ENCODE measurements at places on chromosomes 1 and 21. TPM values are rescaled to one million over a fixed set of nuclear protein-coding genes. Genes with fewer than 3 reads are reported as not detected.

Gene LRRC38
- 0.87 TPM for total RNA-seq

Gene CLIC6
- 11.6 TPM for total RNA-seq

Gene TRIM17
- total RNA-seq: 0.63 TPM

Gene OR6K3
- not detected for total RNA-seq

Gene RCAN3
- 7.6 TPM for total RNA-seq

Gene GNG4
- total RNA-seq: 6.3 TPM

Gene GPR3
- not detected for total RNA-seq

Gene CLCA4
- total RNA-seq: not detected

Gene TAS1R3
- total RNA-seq: 0.39 TPM

Gene SLC25A33
- total RNA-seq: 10.2 TPM

DNA sequence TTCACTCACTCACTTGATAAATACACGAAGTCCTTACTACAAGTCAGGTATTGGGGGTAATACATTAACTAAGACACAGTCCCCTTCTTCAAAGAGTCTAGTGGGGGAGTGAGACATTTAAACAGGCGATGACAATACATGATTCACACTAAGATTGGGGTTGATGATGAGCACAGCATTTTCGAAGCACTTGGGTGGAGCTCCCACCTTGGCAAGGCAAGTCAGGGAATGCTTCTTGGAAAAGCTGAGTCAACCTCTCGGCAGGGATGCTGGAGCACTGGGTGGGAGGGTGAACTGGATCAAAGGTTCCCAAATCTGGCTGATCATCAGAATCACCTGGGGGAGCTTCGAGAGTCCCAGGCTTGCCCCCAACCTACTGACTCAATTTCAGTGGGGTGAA, 57.9 kb upstream of the ENAH start:
- H3K27ac ChIP-seq: no peak overlapping the region
- DNase-seq: no peak
- no peak overlapping the region for H3K4me3 ChIP-seq
- no peaks in the 10 kb centered on the region for H3K4me1 ChIP-seq

DNA sequence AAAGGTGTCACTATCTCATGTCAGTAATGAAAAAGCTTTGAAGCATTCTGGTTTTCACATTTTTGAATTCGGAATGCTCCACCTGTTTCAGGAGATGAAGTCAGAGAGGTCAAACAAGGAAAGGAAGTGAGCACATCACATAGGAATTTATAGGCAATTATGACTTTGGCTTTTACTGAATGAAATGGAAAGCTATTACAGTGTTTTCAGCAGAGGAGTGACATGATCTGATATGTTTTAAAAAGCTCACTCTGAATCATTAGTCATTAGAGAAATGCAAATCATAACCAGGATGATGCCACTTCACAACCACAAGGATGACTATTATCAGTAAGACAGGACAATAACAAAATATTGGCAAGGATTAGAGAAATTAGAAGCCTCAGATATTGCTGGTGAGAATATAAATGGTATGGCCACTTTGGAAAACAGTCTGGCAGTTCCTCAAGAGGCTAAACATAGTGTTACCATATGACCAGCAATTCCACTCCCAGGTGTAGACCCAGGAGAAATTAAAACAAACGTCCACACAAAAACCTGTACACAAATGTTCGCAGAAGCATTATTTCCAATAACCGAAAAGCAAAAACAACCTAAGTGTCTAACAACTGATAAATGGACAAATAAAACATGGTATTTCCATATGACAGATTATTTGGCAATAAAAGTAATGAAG, 7.5 kb downstream of the TAF1A start:
- H3K27me3 ChIP-seq: no peaks in the 10 kb centered on the region
- no peak for DNase-seq
- no peak overlapping the region for H3K4me3 ChIP-seq
- H3K27ac ChIP-seq: no peak overlapping the region
- no peaks in the 10 kb centered on the region for H3K36me3 ChIP-seq
- H3K4me1 ChIP-seq: no peaks in the 10 kb centered on the region

- H3K4me1 ChIP-seq: peaks cover 40% of the 10 kb centered on the region
- DNase-seq: peak; percentile 47
- H3K36me3 ChIP-seq: no peaks in the 10 kb centered on the region
- H3K4me3 ChIP-seq: peak within 1 kb of the TSS; percentile 72
These were observed at the start of gene NIBAN1 for GRCh38 chr1:184974056-184974836. TSS of gene NIBAN1 (minus strand) at chr1:184974508. CDS start at chr1:184974356, 152 bp downstream.

DNA sequence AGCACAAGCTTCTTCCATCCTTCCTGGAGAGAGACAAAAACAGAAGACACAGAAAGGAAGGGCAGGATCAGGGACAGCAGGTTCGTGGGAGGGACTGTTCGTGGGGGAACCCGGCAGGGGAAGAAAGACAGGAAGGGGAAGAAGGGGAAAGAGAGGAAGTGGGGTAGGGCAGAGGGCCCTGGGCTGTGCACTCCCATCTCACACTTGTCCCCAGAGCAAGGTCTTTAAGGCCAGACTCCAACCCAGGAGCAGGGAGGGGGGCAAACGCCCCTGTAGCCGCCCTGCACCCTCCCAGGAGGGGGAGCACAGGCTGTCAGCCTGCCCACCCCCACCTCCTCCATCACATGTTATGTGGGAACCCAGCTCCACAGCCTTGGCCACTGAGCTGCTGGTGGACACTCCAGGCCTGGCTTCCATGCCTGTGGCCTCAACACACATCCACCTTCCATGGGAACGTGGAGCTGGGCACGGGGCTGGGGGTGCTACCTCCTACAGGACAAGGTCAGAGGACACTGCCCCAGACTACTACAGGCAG, 9.3 kb downstream of the SLC19A1 start:
- no peaks in the 10 kb centered on the region for H3K27me3 ChIP-seq
- H3K27ac ChIP-seq: no peak overlapping the region
- no peak for DNase-seq
- H3K4me1 ChIP-seq: peaks cover 19% of the 10 kb centered on the region
- no peak overlapping the region for H3K4me3 ChIP-seq
- no peaks in the 10 kb centered on the region for H3K36me3 ChIP-seq

DNA sequence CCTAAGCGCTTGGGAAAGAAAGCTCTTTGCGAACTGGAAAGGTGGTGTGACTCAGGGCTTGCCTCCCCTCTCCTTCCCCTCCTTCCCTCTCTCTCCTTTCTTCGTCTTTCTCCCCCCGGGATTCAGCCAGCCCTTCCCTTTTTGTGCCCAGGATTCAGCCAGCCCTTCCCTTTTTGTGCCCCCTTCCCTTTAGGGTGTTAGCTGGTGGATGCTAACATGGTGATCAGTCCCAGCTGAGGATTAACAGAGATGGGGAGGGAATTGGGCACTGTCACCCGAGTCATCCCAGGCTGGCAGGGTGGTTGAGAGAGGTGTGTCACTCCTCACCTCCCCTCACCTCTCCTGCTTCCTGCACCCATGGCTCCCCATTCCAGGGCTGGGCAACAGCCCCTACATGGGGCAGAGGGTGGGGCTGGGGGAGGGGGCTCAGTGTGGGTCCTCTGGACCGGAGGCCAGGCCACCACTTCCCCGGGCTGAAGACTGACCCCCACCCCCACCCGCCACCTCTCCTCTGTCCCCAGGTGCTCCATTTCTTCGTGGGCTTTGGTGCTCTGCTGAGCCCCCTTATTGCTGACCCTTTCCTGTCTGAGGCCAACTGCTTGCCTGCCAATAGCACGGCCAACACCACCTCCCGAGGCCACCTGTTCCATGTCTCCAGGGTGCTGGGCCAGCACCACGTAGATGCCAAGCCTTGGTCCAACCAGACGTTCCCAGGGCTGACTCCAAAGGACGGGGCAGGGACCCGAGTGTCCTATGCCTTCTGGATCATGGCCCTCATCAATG, 51.5 kb downstream of the ELK4 start:
- H3K4me1 ChIP-seq: no peaks in the 10 kb centered on the region
- H3K27ac ChIP-seq: no peak overlapping the region
- no peak for DNase-seq
- H3K36me3 ChIP-seq: no peaks in the 10 kb centered on the region
- no peak overlapping the region for H3K4me3 ChIP-seq

GRCh38 chr1:220317161-220317560, 44.9 kb upstream of the RAB3GAP2 start:
- no peak overlapping the region for H3K27ac ChIP-seq
- no peak for DNase-seq
- no peaks in the 10 kb centered on the region for H3K36me3 ChIP-seq
- H3K4me1 ChIP-seq: no peaks in the 10 kb centered on the region

- no peak for DNase-seq
- H3K36me3 ChIP-seq: peaks cover 12% of the 10 kb centered on the region
- H3K4me3 ChIP-seq: no peak overlapping the region
- no peaks in the 10 kb centered on the region for H3K4me1 ChIP-seq
- peak overlapping the region; percentile 16 for H3K27ac ChIP-seq
- no peaks in the 10 kb centered on the region for H3K27me3 ChIP-seq
These were observed 12.4 kb downstream of the USP25 start for GRCh38 chr21:15742052-15742670.

DNA sequence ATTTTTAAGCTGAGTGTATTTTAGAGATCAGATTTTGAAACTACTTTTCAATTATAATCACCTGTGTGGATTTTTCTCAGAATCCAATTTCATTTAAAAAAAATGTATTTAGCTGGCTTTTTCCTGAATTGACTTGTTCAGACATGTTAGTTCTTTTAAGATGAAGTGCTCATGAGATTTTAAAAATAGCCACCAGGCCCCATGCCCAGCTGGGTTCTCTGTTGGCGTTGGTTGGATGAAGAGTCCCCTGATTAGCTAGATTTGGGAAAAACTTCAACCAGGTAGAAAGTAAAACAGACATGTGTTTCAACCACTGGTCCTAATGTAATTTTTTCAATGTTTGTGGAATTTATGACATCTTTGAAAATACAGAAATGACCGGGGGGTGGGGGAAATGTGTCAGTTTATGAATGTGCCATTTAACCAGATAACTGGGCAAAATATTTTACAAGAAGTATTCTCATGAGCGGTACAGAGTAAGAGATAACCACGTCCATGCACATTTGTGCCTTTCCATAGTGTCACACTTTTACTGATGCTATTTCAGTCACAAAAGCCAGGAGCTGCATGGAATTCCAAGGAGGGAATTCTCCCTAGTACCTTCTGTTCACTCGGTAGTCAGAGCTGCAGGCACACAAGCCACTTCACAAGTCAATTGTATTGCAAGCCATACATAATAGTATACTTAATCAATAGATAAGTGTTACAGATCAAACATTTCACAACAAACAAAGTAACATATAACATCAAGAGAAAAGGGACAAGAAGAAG, 51.1 kb downstream of the KCNK1 start:
- no peaks in the 10 kb centered on the region for H3K27me3 ChIP-seq
- no peaks in the 10 kb centered on the region for H3K36me3 ChIP-seq
- H3K27ac ChIP-seq: no peak overlapping the region
- H3K4me1 ChIP-seq: no peaks in the 10 kb centered on the region
- no peak for DNase-seq

DNA sequence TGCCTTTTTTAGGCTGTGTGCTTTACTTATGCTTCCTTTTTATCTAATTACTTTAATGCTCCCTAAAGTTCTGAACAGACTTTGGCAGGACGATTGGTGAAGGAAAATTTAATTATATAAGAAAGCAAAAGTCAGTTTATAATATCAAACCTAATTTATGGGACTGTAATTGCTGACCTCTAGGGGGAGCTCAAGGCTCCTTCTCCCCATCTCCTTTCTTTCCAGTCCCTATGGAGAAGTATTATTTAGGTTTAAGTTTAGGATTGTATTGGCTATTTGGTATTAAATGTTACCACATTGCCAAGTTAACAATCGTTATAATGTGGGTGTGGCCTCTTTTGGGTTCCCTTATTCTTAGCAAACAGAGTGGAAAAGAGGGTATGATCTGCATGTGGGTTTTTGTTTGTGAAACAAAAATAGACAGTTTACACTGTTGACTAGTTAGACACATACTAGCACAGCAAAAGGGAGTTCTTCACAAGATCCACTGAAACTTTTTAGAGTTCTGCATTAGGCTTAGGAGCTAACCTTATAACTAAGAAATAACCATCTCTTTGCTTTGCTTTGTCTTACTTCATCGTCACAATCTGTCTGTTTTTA, 48.2 kb upstream of the TNFSF4 start:
- no peak overlapping the region for H3K4me3 ChIP-seq
- no peaks in the 10 kb centered on the region for H3K27me3 ChIP-seq
- H3K27ac ChIP-seq: no peak overlapping the region
- peaks cover 4% of the 10 kb centered on the region for H3K36me3 ChIP-seq
- peak; percentile 8 for DNase-seq

DNA sequence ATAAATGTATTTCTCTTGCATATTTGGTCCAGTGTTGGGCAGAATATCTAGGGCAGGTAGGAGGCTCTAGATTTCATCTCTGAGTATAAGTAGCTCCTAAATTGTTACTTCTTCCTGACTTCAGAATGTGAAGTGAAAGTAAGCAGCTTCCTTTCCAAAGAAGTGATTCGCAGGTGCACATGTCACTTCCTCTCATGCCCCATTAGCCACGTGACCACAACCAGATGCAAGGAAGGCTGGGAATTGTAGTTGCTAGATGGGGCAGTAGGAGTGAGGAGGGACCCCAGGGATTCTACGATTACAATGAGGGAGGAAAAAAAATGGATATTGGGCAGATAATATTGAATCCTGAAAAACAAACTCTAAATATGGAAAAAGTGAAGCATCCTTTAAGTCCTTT, 113.2 kb upstream of the CYYR1 start:
- H3K4me3 ChIP-seq: no peak overlapping the region
- no peak overlapping the region for H3K27ac ChIP-seq
- H3K4me1 ChIP-seq: no peaks in the 10 kb centered on the region
- no peaks in the 10 kb centered on the region for H3K27me3 ChIP-seq

GRCh38 chr1:228956864-228957263, 221.6 kb downstream of the RHOU start:
- H3K27ac ChIP-seq: no peak overlapping the region
- no peak for DNase-seq
- H3K27me3 ChIP-seq: no peaks in the 10 kb centered on the region
- no peak overlapping the region for H3K4me3 ChIP-seq

- no peak overlapping the region for H3K27ac ChIP-seq
- H3K27me3 ChIP-seq: no peaks in the 10 kb centered on the region
These were observed 40.6 kb downstream of the KIF26B start for GRCh38 chr1:245195398-245195797.

DNA sequence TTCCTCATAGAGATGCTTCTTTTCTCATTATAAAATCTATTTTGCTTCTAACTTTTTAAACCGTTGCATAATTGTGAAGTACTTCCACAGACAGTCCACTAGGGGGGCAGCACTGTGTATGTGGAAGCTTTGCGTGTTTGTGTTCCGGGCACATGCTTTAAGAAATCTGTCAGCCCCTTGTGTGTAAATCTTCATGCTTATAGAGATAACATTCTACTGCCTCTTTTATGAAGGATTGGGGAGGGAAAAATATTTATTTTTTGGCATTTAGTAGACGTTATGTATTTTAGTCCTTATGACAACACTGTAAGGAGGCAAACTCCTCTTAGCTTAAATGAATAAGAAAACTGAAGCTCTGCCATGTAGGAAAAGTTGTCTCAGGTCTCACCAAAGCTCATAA, 157.3 kb upstream of the PTGFR start:
- DNase-seq: no peak
- no peak overlapping the region for H3K27ac ChIP-seq
- H3K27me3 ChIP-seq: no peaks in the 10 kb centered on the region

DNA sequence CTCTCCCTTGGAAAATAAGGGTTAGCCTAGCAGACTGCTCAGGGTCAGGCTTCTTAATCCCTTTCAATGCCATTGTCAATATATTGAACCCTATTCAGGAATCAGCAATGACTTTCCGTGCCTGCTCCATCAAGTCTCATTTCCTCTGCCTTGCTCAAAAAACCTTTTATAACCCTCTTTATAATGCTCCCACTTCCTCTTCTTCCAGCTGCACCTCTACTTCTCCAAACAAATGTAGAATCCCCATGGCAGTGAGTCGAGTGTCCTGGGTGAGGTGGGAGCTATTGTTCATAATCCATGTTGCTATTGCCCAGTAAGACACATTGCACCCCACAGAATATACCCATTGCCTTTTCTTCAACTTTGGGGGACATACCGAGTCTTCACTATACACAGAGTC, 58.6 kb downstream of the OLIG1 start:
- H3K27me3 ChIP-seq: no peaks in the 10 kb centered on the region
- H3K4me1 ChIP-seq: no peaks in the 10 kb centered on the region
- H3K27ac ChIP-seq: no peak overlapping the region
- H3K4me3 ChIP-seq: no peak overlapping the region
- DNase-seq: no peak
